ENCODE measurements at places on chromosomes 16 and 17.

GRCh38 chr16:51753467-51754127, 602.5 kb upstream of the SALL1 start:
- DNase-seq: no peak

- no peak for DNase-seq
Observed at GRCh38 chr17:53472586-53472985, 350.1 kb upstream of the KIF2B start.

- no peak for DNase-seq
Observed at GRCh38 chr17:77493238-77493820, 352.6 kb downstream of the SEC14L1 start.

GRCh38 chr17:54795046-54795445, 105.6 kb upstream of the TOM1L1 start:
- DNase-seq: no peak

DNA sequence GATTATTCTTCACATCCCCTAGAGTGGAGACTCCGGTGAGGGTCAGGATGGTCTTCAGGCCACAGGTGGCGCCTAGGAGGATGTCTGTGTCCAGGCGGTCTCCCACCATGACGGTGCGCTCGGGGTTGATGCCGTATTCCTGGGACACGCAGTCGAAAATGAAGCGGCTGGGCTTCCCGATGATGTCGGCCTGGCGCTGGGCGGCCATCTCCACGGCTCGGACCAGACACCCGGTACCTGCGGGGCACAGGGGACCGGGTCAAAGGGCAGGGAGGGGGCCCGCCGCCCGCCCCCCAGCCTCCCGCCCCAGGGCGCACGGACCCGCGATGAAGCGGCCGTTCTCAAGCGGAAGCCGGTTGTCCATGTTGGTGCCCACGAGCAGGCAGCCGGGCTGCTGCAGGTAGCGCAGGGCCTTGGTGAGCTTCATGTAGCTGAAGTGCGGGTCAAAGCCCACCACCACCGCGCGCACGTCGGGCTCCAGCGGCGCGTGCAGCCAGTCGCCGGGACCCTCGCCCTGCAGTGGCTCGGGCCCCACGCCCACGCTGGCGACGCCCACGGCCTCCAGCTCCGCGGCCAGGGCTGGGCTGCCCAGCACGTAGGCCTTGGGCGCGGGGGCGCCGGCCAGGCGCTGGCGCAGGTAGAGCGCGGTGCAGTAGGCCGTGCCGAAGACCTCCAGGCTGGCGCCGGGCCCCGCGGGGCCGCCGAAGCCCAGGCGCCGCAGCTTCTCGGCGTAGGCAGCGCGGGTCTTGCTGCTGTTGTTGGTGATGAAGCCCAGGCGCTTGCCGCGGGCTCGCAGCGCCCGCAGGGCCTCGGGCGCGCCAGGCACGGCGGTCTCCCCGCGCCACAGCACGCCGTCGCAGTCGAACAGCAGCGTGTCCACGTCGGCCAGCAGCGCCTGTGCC, 572 bp downstream of the PGP start:
- peak; percentile 41 for DNase-seq

DNA sequence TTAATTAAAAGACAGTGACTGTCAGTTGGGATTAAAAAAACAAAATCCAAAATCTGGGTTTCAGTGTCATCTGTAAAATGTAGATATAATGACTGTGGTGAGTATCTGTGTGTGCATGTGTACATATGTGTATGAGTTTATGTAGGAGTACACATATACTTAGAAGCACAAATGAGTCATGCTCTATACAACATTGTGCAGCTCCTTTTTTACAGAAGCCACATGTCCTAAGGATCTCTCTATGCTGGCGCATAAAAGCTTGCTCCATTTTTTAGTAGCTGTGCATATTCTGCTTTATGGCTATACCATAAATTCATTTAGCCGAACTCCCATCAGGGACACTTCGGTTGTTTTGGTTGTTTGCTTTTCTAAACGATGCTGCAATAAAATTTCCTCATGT, 125.2 kb upstream of the EEF2KMT start:
- no peak for DNase-seq

GRCh38 chr17:45783593-45784292, 377 bp upstream of the CRHR1 start:
- DNase-seq: no peak

GRCh38 chr16:65181071-65181561, 59.3 kb upstream of the CDH11 start:
- no peak for DNase-seq

- DNase-seq: no peak
Observed at GRCh38 chr17:66343531-66344078, 41.2 kb downstream of the PRKCA start.

DNA sequence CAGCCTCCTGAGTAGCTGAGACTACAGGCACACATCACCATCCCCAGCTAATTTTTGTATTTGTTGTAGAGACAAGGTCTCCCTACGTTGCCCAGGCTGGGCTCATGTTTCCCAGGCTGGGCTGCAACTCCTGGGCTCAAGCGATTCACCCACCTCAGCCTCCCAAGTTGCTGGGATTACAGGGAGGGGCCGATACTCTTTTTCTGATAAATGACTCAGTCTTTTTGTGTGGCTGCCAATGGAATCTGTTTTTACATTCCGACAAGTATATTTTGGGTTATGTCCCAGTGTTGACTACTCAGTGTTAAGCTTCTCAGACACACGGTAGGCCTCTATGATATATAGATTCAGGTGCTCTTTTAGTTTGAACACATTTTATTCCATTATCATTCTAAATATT, 58.1 kb downstream of the SLFN11 start:
- DNase-seq: no peak

GRCh38 chr17:78147315-78147998, 1.3 kb downstream of the C17orf99 start:
- DNase-seq: no peak

DNA sequence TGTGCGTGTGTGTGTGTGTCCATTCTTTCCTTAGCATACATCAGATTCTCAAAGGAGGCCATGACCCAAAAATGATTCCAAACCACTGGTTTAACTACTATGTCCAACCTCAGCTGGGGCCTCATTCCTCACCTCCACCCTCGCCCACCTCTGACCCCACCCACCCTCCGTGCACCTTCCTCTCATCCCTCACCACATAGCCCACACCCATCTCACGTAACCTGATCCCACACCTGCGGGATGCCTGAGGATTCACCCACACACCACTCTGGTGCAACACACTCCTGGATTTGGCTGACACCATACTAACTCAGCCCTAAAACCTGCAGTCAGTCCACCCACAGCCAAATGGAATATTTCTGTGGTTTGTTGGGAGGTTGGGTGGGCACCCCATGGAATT, 3.3 kb upstream of the CSNK2A2 start:
- no peak for DNase-seq
